CD4-positive, alpha-beta T cell treated with Interleukin-4 for 1 hour (primary cell): ENCODE measurements at places on chromosomes 6 and 20.

DNA sequence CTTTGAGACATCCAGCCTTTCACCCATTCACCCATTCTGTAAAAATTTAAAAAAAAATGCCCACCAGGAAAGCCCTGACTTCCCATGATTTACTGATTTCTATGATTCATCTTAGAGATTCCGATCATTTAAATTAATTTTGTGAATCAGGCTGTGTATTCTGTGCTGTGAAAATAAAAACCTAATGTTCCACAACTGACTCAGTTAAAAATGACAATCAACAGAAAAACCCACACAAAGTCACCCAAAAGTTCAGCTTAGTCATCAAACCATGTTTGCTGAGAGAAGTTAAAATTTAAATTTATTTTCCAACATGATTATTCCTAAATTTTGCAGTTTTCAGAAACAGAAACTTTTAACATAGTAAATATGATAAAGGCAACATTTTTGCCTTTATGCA, 509.9 kb downstream of the TENT5A start:
- DNase-seq = no peak

DNA sequence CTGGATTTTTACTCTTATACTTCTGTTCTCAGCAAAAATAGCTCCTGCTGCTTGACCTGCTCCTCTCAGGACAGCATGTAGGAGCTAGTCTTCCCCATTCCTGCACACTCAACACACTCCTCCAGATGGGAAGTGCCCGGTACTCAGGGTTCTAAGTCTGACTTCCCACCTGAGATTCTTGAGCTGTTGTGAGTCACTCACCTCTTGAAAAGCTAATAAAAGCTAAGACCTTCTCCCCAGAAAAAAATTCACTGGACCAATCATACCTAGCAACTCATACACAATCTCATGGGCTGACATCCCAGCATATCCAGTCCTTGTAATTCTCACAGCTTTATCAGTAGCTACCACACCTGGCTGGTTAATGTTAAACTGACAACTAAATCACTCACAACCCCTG, 53.5 kb downstream of the TRPC4AP start:
- DNase-seq = no peak

DNA sequence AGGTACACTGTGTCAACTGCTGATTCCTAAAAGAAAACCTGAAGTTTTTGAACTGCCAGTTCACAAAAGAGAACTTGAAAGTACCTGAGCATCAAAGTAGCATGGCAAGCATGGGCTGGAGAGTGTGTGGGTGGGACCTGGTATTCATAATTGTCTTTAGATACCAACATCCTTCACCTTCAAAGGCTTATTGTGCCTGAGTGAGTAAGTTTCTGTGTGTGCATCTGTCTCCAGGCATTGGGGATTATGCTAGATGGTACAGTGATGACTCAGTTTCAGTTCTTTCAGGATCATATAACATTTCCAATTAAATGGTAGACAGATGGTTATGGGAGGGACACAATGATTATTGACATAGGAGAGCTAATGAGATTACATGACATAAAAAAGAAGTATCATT, 238.5 kb downstream of the ZFAND3 start:
- no peak for DNase-seq

- no peak for DNase-seq
These were observed 13.0 kb upstream of the ITCH start for GRCh38 chr20:34350095-34350494.

- DNase-seq = no peak
These were observed 49.6 kb downstream of the FOXO3 start for GRCh38 chr6:108610270-108610839.

- DNase-seq = no peak
These were observed 46.6 kb downstream of the ZMYND8 start for GRCh38 chr20:47309806-47310426.

DNA sequence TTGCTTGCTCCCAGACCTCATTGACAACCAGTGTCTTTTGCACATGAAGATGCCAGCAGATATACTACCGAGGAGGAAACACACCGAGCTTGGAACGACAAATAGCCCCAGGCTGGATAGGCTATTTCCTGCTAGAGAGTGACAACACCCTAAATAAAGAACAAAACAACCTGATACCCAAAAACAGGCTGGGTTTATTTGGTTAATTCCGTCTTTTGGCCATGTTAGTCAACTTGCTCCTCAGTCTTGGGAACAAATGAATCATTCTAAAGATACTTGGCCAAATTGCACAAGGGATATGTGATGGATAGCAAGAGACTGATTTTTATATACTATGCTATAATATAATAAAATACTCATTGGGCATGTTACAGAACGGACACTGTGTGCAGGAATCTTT, 11.5 kb upstream of the MUC22 start:
- no peak for DNase-seq

DNA sequence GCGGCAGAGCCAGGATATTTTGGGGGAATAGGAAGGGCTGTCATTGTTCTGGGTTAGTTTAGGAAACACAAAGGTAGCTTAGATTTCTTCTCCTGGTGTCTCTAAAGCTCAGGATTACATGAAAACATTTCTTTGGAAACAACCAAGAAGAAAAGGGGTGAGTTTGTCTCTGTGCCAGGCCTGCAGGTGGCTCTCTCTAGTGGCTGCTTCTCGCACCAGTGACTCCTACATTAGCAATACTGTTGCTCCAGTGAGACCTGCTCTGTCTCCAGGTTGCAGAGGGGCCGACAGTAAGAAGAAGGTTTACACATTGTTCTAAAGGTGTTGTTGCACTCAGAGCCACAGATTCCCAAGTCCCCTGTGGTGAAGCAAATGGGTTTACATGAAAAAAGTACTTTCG, 104.6 kb upstream of the GLP1R start:
- no peak for DNase-seq

DNA sequence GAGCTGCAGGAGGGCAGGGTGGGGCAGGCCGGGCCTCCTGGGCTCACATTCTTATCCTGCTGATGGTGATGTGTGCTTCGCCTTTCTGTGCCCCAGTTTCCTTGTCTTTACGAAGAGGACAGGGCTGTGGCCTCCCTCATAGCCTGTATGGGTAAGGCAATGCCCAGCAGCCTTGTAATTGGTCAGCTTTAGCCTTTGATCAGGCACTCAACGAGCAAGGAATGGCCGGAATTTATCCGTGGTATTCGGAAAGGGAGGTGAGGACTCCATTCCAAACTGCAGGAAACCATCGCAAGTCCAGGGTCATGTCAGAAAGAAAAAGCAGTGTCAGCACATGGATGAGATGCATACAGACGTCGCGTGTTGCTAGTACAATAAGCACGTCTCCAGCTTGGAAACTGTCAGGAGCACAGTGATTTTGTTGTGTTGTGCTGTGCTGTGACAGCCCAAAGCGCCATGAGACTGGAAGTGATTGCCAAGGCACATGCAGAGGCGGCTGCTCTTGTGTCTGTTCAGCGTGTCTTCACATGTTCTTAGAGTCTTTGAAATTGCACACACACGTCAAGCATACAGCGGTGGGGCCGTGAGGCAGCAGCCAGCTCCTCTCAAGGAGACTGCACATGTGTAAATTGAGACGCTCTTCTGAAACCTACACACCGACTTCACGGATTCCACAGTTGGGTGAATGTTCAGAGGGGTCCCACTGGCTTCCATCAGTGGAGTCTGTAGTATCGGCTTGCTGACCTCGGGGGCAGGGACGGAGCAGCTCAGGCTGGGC, 6.2 kb downstream of the SS18L1 start:
- DNase-seq = no peak

DNA sequence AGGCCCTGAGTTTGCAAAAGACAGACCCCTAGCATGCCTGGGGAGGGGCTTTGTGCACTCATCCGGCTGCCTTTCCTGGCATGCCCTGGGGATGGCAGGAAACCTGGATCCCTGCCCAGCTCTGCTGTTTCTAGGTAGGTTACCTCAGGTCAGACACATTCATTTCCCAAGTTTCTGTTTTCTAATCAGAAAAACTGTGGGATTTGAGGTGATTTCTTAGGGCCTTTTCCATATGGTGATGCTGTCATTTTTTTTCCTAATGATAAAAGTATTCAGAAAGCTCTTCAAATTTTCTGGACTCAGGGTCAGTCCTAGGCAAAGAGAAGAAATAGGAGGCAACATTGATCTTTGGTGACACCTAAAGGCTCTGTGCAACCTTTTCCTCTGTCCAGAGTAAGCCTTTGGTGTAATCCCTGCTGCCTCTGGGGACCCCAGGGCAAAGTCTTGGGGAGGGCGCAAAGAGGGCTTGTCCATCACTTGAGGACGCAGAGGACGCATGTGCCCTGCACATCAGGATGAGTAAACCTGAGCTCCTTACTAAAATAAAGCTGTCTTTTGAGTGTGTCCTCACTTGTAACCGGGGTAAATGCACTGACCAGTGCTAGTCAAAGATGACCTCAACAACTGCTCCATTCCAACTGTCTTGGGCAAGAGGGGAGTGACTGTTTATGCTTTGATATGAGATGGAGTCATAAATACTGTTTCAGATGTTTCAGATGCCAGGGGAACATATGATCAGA, 13.5 kb upstream of the TRAM2 start:
- no peak for DNase-seq
